Gastroesophageal sphincter (tissue), 4 donors: ENCODE measurements at places on chromosomes 5 and 9. TPM values are rescaled to one million over a fixed set of nuclear protein-coding genes. Genes with fewer than 3 reads are reported as not detected.

DNA sequence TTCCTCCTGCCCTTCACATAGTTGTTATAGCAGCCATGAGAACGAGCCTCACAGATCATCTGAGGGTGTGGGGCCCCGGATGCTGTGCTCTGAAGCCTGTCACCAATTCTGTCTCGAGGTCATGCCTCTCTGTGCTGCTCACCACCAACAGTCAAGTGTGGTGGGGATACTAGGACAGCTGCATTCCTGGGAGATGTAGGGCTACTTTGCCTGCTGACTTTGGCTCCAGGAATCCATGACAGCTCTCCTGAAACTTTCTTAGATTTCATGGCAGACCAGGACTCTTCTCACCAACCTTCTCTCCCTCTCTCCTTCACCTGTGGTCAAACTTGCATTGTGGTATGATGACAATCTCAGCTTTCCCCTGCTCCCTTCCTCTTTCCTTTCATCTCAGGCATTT is 395.9 kb downstream of the PSAT1 start:
- no peak for ATAC-seq

Gene FIBCD1
- total RNA-seq, result not detected

GRCh38 chr5:1778138-1779020 is 21.3 kb downstream of the MRPL36 start:
- no peak for ATAC-seq

Gene CCDC171
- total RNA-seq, result 3.6 TPM

Gene DNAJC18
- 16.9 TPM for total RNA-seq

GRCh38 chr5:88879724-88880123 is 3.3 kb downstream of the MEF2C start:
- ATAC-seq, result no peak

DNA sequence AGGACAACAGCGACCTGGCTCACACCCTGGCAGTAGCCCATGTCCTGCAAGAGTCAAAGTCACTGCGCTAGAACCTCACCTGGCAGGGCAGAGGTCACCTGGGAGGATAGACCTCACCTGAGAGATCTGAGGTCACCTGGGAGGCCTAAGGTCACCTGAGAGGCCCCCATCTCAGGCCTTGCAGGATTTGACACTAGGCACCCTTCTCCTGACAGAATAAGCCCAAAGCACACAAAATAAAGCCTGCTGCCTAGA is 75.2 kb upstream of the SPTLC1 start:
- ATAC-seq, result no peak

DNA sequence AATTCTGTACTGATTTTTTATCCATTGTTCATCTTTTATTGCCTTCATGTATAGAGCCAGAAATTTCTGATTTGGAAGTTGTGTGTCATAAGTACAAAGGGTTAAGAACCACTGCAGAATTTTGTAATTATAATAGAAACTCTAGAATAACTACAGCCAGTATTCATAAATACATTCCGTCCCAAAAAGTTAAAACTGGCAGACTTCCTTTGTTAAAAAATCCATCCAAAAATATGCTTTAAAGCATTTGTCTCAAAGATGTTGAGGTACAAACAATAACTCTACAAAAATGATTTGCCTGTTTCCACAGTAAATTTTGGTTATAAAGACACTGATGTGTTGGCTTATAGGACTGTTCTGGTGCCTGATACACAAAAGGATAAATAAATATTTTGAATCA is 436.6 kb downstream of the DTWD2 start:
- no peak for ATAC-seq

Gene PANK3
- 30.6 TPM for total RNA-seq

DNA sequence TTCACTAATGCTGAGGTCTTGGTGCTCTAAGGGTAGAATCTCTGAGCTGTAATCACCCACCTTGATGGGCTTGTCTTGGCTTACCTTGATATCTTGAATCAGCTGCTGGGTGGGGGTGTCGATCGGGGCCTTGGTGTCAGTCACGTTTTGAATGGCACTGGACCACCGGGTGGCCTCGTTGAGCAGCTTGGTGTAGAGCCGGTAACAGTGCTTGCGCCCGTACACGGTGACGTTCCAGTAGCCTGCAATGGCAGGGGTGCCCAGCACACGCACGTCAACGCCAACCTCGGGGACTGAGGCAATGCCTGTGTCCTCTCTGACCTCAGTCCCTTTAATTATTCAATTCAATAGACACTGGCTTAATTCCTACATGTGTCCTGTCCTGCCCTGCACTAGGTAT is 63.1 kb upstream of the RETREG1 start:
- no peak for ATAC-seq

Gene PCDHA4
- 0.96 TPM for total RNA-seq

Gene SPAAR
- 0.62 TPM for total RNA-seq
